ENCODE measurements at places on chromosomes 2 and 18.

- no peak for DNase-seq
Measured at GRCh38 chr2:175843625-175844024, 158.4 kb downstream of the LNPK start.

DNA sequence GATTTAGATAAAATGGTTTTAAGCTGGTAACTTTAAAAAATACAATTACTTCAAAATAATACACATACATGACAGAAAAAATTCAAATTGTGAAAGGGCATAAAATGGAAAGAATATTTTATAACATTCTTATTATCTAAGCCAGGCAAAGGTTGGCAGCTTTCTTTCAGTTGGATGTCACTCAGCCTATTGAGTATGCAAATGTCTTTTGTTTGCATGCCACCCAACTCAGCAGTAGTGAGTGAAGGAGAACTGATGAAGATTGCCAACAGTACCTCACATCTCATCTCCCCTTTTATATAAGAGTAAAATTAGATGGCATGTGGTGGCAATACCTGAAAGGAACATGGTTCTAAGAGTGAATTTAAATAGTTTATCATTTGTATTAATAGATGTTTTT, 24.8 kb downstream of the BMPR2 start:
- no peak for DNase-seq

DNA sequence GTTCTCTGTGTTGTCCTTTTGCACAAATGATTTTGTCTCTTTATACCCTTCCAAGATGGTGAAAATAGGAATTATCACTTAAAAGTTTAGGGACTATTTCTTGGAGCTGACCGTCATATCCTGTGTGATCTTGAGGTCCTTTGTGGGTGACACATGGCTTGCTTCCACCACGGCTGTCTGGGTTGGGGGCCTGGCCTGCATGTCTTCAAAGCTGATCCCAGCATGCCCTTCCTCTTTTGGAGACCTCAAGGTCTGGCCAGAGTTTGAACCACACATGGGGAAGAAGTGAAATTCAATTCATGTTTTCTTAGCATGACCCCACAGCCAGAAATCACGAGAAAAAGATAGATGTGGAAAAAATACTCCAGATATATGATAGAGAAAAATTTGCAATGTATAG, 14.0 kb downstream of the SFTPB start:
- no peak for DNase-seq

GRCh38 chr2:84498150-84498799, 18.0 kb upstream of the DNAH6 start:
- no peak for DNase-seq

DNA sequence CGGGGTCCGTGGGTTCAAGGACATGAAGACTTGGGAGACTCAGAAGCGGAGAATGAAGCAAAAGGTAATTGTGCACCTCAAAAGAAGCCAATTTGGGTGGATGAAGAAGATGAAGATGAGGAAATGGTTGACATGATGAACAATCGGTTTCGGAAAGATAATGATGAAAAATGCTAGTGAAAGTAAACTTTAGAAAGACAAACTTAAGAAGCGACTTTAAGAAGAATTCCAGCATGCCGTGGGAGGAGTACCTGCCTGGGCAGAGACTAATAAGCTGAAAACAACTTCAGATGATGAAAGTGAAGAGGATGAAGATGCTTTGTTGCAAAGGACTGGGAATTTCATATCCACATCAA, 43.5 kb downstream of the PSTPIP2 start:
- DNase-seq, result no peak

DNA sequence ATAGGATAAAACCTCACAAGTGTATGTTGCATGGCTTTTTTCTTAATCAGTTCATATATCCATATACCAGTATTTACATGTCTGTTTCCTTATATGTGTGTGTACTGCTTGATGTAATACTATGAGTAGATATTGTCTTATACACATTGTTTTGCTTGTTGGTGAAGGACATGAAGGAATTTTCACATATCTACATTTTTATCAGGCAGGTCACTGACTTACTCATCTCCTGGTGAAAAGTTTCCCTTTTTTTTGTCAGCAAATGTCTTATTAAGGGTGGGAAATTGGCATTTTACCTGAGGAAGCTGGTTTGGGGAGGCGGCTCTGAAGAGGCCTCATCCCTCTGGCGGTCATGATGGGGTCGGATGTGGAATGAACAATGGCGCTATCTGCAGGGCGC, 61.4 kb upstream of the LYPD1 start:
- DNase-seq, result no peak

DNA sequence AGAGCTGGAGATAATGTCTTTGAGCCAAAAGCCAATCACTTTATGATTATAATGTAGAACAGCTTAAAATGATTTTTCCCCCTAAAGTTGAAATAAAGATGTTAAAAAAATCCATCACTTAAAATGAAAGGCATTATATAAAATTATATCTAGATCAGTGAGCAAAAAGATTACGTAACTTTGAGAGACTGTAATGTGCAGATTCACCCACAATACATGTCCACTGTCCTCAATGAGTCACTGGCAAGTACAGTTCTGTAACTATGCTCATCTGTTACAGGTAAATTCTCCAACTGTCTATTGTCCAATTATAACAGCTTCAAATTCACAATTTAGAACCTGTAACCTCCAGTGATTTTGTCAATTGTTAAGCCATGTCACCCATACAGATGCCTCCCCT, 19.0 kb downstream of the FAM161A start:
- peak; percentile 19 for DNase-seq

- no peak for DNase-seq
Measured at GRCh38 chr2:72901426-72901825, 14.2 kb downstream of the SPR start.

- DNase-seq, result no peak
Measured at GRCh38 chr2:7792031-7792651, 874.9 kb downstream of the RNF144A start.

DNA sequence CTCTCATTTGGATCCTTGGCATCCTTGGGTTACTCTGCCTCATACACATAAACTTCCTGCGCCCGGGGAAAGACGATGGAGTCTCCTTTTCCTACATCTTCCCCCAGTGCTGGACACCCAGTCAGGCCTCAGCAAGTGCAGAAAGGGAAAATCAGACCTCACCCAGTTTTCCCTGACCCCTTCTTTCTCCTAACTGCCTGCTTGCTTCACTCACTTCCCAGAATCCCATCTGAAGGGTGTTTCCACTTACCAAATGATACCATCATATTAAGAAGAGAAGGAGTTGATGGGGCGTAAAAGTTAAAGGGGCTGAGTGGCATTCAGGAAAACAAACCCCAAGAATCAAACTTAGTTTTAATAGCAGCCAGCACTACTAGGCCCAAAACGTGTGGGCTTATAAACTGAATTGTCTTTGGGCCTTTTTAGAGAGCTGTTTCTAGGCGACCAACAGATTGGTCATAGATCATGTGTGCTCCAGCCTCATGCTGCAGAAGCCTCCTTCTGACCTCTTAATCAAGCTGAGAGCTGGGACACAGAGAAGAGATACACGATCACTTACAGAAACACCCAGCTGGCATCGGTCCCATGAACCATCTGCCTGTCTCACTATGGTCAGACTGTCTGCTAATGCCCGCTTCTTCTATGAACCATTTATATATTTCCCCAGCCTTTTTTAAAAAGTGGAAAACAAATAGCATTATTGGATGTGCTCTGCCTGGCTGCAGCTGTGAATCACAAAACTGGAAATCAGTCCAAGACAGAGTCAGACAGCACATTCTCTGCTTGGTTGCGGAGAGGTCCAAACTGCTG, 165.7 kb upstream of the SLC14A2 start:
- peak; percentile 75 for DNase-seq

- no peak for DNase-seq
Measured at GRCh38 chr2:112762276-112762675, 2.1 kb downstream of the CKAP2L start.

DNA sequence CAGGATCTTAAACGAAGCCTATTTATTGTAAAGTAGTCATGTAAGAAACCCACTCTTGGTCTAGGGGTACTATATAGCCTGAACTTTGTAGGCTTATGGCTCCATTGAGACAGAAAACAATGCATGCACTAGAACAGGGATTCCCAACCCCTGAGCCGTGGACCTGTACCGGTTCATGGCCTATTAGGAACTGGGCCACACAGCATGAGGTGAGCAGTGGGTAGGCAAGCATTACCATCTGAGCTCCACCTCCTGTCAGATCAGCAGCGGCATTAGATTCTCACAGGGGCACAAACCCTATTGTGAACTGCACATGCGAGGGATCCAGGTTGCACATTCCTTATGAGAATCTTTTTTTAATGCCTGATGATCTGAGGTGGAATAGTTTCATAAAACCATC, 59.2 kb downstream of the ROCK1 start:
- no peak for DNase-seq

DNA sequence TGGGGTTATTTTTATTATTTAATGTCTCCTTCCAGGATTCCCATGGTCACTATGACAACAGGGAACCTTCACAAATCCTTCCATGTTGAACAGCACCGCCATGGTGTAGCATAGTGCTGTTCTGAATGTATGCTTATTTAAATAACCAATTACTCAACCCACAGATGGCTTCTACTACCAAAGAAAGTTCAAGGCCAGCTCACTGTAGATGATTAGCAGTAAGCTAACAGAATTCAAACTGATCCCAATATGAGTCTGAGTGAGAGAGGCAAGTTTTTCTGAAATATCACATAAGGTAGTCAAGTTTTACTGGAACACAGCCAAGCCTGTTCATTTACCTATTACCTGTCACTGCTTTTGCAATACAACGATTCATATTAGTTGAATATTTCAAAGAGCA, 51.2 kb downstream of the CLASP1 start:
- DNase-seq, result no peak

- DNase-seq, result no peak
Measured at GRCh38 chr18:11002796-11003195, 146.6 kb downstream of the PIEZO2 start.

- DNase-seq, result peak; percentile 49
Measured at GRCh38 chr2:216006164-216006663, 7.1 kb downstream of the MREG start.

DNA sequence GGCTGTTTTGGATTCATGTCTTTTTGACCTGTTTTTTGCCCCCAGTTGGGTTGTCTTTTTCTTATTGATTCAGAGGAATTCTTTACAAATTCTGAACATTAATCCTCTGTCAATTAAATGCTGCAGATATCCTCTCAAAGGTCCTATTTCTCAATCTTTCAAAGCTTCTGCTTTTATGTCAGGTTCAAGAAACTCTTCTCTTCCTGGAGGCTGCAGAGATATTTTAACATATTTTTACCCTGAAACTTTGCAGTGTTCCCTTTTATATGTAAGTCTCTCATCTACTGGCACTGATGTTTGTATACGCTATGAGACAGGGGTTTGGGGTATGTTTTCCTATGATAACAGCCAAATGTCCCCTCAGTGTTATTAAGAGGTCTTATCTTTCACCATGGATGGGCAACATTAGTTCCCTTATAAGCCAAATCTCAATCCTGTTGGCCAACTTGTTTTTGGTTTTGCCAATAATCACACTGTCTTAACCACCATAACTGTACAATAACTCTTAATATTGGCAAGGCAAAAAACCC, 159.3 kb downstream of the HDAC4 start:
- no peak for DNase-seq

DNA sequence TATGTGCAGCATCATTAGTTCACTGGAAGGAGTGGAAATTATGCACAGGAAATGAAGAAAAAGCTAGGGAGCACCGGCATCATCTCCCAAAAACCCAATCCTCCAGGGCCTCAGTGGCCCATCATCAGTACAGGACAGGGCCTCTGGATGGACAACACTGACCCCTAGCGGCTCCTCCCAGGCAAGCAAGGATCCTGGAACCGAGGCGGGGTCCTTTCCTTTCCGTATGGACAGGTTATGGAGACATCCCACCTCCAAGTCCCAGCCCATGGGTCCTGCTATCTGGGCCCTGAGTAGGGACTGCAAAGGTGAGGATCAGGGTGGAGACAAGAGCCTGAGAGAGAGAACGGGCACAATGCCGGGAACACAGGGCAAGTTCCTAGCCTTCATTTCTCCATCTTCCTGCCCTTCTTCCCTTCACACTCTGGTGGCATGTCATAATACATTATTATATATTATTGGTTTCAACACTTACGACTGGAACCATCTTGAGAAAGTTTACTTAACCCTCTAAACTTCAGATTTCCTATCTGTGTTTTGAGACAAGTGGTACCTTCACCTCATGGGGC, 68.2 kb downstream of the ZNF516 start:
- DNase-seq, result peak; percentile 49

DNA sequence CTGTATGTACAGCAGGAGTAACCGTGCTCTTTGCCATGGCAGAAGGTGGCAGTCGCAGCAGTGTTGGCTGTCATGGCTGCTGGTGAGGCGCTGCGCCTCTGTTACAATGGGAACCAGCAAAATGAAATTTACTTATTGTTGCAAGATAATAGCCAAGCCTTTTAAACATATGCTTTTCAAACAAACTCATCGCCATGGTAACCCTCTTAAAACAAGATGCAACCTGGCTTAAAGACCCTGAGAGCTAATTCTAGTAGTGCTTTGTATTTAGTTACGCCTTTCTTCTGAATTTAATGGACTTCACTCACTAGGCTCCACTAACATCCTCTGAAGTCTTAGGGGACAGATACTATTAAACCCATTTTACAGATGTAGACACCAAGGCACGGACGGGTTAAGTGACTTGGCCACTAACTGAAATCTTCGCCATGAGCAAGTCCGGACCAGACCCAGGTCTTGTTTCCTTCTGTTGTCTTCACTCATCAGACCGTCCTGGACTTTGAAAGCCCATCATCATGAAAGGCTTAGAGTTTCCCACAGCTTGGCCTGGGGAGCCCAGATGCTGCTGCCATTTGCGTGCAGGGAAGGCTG, 111.6 kb upstream of the ODC1 start:
- DNase-seq, result no peak

- peak; percentile 30 for DNase-seq
Measured at GRCh38 chr2:61177727-61178549, 15.9 kb downstream of the C2orf74 start.

DNA sequence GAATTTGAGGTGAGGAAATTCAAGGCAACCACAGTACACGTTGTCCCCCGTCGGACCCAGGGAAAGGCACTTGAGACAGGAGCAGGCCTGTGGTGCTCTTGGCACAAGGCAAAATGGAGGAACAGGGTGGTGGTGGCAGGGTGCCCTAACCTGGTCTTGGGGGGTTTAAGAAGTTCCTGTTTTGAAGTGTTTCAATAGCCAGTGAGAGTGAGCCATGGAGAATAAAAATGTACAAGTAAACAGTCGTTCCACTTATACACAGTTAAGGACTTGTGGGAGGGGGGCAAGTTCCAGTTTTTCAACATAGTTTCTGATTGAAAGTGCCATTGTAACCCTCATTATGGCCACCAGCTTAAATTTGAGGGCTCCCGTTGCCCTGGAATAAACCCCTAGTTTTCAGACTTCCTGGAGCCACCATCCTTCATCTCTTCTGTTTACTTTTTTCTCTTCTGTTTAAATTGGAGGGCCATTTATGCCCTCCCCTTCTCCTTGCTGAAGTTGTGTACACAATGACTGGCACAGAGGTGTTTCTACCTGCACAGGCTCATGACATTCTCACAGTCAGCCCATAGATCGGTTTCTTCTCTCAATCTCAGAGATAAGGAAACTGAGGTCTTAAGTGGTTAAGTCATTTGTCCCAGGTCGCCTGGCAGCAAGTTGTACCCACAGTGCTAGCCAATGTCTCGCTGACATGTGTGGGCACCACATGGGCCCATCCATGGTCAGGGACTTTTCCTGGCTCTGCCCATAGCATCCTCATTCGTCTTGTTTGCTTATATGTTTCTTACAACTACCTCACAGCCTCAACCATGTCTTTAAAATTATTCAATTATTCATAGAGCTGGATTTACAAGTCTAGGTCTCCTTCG, 66.0 kb upstream of the ST3GAL5 start:
- no peak for DNase-seq

All from fibroblast of mammary gland (primary cell).